ENCODE measurements at places on chromosomes 4 and X.

GRCh38 chrX:103488332-103488731, 31.0 kb downstream of the RAB40A start:
- DNase-seq: no peak

- DNase-seq: no peak
Observed at GRCh38 chrX:13170966-13171558, 126.6 kb upstream of the FAM9C start.

DNA sequence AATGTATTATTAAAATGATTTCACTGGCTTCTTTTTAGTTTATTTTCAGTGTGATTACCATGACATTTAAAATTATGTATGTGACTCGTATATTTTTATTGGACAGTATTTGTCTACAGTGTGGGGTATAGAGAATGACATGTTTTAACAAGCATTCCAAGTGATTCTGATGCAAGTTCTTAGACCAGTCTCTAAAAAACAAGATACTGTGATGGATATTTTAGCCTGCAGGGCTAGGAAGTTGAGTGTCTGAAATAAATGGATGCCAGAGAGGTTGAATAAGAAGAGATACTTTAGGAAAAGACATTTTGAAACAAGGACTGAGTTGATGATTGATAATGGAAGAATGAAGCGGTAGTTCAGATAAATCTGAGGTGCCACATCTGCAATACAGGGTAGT, 3.5 kb upstream of the MAD2L1 start:
- DNase-seq: no peak

- no peak for DNase-seq
Observed at GRCh38 chr4:83216959-83217683, 67.5 kb downstream of the COQ2 start.

DNA sequence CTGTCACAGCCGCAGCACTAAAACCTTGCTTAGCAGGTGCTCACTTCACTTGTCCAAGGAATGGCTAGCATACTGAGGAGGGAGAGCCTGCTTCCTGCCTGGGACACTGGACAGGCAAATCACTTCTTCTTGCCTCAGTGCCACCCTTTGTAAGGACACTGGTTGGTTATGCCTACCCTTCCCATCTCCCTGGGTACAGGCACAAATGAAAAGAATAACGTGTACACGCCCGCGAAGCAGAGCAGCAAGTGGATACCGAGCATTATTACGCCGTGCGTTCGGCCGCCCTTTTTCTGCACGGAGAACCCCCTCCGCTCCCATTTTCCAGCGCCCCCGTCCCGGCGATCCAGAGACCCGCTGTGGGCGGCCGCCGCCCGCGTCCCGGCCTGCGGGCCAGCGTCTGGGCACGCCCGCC, 338 bp upstream of the KLHL2 start:
- no peak for DNase-seq

GRCh38 chrX:135596495-135596894, 76.0 kb downstream of the INTS6L start:
- DNase-seq: peak; percentile 42

Measured in B cell (primary cell).